ENCODE measurements at places on chromosomes 1 and 21.

- H3K36me3 ChIP-seq, result no peaks in the 10 kb centered on the region
- no peak overlapping the region for H3K4me3 ChIP-seq
- H3K27me3 ChIP-seq, result no peaks in the 10 kb centered on the region
- peaks cover 5% of the 10 kb centered on the region for H3K4me1 ChIP-seq
- no peak overlapping the region for H3K27ac ChIP-seq
- DNase-seq, result no peak
These were observed 345.1 kb upstream of the SNX7 start for GRCh38 chr1:98316286-98316905.

- H3K4me1 ChIP-seq, result no peaks in the 10 kb centered on the region
- H3K4me3 ChIP-seq, result no peak overlapping the region
- H3K27me3 ChIP-seq, result no peaks in the 10 kb centered on the region
- H3K36me3 ChIP-seq, result no peaks in the 10 kb centered on the region
- H3K27ac ChIP-seq, result no peak overlapping the region
- no peak for DNase-seq
These were observed 90.7 kb upstream of the DUSP10 start for GRCh38 chr1:221832617-221833016.

GRCh38 chr1:153194331-153195050, 8.7 kb upstream of the LELP1 start:
- no peak for DNase-seq
- no peak overlapping the region for H3K4me3 ChIP-seq
- no peaks in the 10 kb centered on the region for H3K4me1 ChIP-seq
- H3K27ac ChIP-seq, result no peak overlapping the region
- H3K36me3 ChIP-seq, result no peaks in the 10 kb centered on the region

DNA sequence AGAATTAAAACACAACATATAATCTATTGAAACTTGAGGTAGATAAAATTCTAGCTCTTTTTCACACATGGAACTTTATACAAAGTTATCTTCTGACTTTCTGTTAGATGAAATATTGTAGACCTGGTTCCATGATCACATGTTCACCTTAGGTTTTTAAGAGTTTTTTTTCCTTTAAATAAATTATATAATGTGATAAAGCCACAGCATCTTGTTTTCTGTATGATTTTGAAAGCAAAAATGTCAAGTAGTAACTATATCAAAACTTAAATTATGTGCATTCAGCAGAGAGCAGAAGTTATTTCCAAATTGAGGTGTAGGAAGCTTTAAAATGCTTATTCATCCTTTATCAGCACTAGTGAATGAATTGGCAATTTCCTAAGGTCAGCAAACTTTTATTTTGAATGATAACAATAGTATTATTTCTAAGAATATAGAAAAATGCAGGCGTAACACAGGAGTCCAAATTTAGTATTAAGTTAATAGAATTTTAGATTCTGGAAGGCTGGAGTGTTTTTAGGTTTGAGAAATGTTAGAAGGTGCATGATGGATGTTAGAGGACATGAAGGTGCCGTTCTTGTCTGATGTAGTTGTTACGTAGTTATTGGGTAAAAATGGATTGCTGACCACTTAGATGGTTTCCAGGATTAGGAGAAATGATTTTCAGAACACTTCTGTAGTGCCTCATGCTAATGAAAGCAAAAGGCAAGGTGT, 17.5 kb downstream of the BACH1 start:
- no peak overlapping the region for H3K4me3 ChIP-seq
- no peak for DNase-seq
- no peaks in the 10 kb centered on the region for H3K36me3 ChIP-seq
- no peaks in the 10 kb centered on the region for H3K27me3 ChIP-seq

- H3K27ac ChIP-seq, result peak overlapping the region; percentile 73
- no peaks in the 10 kb centered on the region for H3K36me3 ChIP-seq
- H3K4me1 ChIP-seq, result peaks cover 11% of the 10 kb centered on the region
- no peaks in the 10 kb centered on the region for H3K27me3 ChIP-seq
These were observed 33.6 kb upstream of the ADARB1 start for GRCh38 chr21:45040739-45041138.

- H3K36me3 ChIP-seq, result no peaks in the 10 kb centered on the region
- DNase-seq, result peak; percentile 34
- no peaks in the 10 kb centered on the region for H3K4me1 ChIP-seq
These were observed 50.2 kb downstream of the EEIG2 start for GRCh38 chr1:108610073-108610472.

Measured in left lung (tissue), 14 donors.